ENCODE measurements at places on chromosomes 3 and 15.

DNA sequence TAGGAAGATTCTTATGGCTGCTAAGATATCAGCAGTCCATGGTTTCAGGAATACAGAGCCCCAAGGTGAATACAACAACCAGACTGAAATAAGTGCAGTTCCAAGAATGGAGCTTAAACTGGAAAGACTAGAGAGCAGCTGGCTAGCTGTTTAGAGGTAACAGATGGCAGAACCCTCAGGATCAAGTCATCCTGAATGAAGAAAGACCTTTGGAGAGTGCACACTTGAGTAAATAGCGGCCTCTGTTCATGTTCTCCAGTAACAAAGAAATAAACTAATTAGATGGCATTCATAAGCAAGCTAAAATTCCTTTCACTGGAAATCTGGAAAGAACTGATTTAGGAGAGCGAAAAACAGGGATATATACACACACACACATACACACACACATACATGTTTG, 968.4 kb downstream of the FHIT start:
- DNase-seq = no peak
- no peaks in the 10 kb centered on the region for H3K36me3 ChIP-seq
- H3K4me1 ChIP-seq = peaks cover 2% of the 10 kb centered on the region
- no peak overlapping the region for H3K27ac ChIP-seq
- H3K27me3 ChIP-seq = no peaks in the 10 kb centered on the region

- DNase-seq = no peak
- H3K27ac ChIP-seq = no peak overlapping the region
- peaks cover 15% of the 10 kb centered on the region for H3K4me1 ChIP-seq
- H3K4me3 ChIP-seq = no peak overlapping the region
- H3K36me3 ChIP-seq = peaks cover 56% of the 10 kb centered on the region
Observed at GRCh38 chr3:121809249-121809648, 25.6 kb downstream of the IQCB1 start.

DNA sequence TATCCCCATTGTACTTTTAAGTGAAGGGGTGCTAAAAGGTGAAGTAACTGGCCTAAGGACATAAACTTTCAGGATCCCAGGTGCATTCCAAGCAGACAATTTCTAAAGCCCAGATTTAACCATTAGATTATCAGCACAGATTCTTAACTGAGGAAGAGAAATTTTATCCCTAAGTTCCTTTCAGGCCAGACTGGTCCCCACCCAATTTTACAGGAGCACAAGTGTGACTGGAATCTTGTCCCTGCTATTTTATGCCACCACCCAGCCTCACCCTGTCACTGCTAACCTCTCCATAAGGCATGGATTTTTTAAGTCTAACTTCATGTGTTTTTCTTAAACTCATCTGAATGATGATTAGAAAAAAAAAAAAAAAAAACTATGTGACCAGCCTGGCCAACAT, 37.1 kb upstream of the ATP1B3 start:
- H3K36me3 ChIP-seq = no peaks in the 10 kb centered on the region
- H3K4me3 ChIP-seq = no peak overlapping the region
- no peak overlapping the region for H3K27ac ChIP-seq

GRCh38 chr3:98657457-98657856, 64.0 kb upstream of the CPOX start:
- H3K36me3 ChIP-seq = no peaks in the 10 kb centered on the region
- no peak overlapping the region for H3K4me3 ChIP-seq
- peaks cover 3% of the 10 kb centered on the region for H3K4me1 ChIP-seq
- peaks cover 26% of the 10 kb centered on the region for H3K27me3 ChIP-seq
- H3K27ac ChIP-seq = no peak overlapping the region

- H3K27me3 ChIP-seq = peaks cover 7% of the 10 kb centered on the region
- no peaks in the 10 kb centered on the region for H3K4me1 ChIP-seq
- no peaks in the 10 kb centered on the region for H3K36me3 ChIP-seq
- no peak overlapping the region for H3K27ac ChIP-seq
- no peak for DNase-seq
Observed at GRCh38 chr3:160129459-160130061, 95.7 kb upstream of the C3orf80 start.
